CD4-positive, alpha-beta T cell treated with Interleukin-10 for 1 hour (primary cell): ENCODE measurements at places on chromosomes 11 and 22.

- peak; percentile 38 for DNase-seq
Measured at GRCh38 chr11:104897891-104898684, at the start of gene CASP12. CASP12 (minus strand) TSS chr11:104898460.

DNA sequence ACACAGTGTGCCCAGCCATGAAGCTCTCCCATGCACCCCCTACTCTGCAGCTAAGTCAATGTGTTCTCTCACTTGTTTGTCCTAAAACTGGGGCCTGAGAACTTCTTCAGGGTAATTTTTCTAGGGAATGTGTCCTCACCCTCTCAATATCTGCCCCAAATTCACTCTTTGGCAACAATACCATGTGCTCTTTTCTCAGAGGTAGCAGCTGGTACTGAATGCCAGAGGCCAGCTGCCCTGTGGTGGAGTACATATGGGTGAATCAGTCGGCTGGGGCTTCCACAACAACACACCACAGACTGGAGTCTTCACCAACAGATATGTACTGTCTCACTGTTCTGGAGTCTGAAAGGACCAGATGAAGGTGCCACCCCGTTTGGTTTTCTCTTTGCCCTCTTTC, 97.7 kb upstream of the TOP3B start:
- no peak for DNase-seq

DNA sequence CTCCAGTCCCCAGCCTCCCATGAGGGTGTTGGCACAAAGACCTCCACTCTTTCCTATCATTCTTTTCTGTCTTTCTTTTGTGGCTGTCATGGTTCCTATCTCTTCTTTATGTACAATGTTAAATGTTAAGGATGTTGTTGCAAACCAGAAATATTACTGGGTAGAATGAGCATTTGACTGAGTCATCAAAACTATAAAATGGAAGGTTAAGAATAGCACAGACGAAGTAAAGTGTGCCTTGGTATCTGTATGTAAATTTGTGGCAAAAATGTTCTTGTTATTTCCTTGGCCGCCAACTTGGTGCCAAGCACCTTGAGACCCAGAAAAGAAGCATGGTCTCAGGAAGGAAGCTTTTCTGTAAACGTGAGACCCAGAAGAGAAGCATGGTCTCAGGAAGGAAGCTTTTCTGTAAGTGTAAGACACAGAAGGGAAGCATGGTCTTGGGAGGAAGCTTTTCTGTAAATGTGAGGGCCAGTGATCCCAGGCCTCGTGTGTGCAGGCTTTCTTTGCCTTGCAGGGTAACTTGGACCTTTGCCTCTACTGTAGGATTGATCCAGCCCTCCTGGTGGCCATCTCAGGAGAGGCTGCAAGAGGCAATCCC, 6.7 kb upstream of the PKP3 start:
- DNase-seq = no peak

DNA sequence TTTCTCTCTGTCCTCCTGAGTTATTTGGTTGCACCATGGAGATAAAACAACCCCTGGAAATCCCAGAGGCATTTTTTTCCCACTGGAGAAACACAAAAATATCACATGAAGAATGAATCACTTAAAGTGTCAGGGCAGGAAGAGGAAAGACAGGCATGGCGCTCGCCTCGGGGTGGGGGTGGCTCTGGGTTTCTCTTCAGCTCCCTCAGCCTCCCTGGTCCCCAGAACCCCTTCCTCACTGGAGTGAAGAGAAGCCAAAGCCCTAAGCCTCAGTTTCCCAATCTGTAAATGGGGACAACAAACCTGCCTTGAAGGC, 938 bp downstream of the SHISAL1 start:
- DNase-seq = no peak

- no peak for DNase-seq
Measured at GRCh38 chr11:33057284-33057683, 17.9 kb downstream of the TCP11L1 start.

- no peak for DNase-seq
Measured at GRCh38 chr11:107076832-107077231, 58.6 kb upstream of the GUCY1A2 start.

- DNase-seq = no peak
Measured at GRCh38 chr22:25002241-25002985, 49.9 kb downstream of the KIAA1671 start.

GRCh38 chr11:11735586-11735985, 106.2 kb upstream of the USP47 start:
- no peak for DNase-seq

GRCh38 chr11:12693479-12694182, 19.4 kb downstream of the TEAD1 start:
- no peak for DNase-seq

- no peak for DNase-seq
Measured at GRCh38 chr11:37087650-37088572, 489.9 kb upstream of the RAG2 start.

DNA sequence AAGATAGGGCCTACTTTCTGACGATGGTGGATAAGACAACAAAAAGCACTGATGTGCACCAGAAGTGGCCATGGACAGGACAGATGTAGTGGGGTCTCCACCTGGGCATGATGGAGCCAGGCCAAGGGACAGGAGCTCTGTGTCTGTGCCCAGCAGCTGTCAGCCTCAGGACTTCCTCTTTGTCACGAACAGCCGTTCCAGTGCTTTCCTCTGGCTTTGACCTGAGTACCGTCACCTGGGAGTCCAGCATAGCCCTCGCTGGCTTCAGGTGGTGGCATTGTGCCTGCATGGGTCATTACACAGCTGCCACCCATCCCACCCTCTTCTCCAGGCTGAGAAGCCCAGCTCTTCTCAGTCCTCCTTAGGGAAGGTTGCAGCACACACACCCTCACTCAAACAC, 137.8 kb downstream of the GRIK4 start:
- no peak for DNase-seq

DNA sequence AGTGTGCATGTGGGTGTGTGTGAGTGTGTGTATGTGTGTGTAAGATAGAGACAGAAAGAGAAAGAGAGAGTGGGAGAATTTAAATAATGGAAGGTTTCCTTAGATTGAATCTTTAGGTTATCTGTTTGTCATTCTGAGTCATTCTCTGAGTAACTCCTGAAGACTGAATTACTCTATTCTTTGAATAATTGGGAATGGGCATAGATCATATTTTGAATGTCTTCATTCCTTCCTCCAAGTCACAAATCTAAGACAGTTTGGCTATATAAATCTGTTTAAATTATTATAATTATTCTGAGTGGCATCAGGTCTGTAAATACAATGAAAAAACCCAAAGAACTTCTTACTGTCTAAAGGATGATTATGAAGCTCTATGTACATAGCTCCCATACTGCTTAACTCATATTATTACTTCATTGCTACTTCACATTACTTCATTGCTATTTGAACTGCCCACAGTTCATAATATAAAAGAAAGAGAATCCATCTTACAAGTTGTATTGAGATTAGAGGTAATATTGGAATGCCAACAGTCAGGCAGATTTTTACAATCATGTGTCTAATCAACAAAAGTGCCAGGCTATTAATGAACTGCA, 346.6 kb upstream of the CCDC179 start:
- no peak for DNase-seq

- no peak for DNase-seq
Measured at GRCh38 chr11:17550450-17551346, 3.6 kb downstream of the OTOG start.

DNA sequence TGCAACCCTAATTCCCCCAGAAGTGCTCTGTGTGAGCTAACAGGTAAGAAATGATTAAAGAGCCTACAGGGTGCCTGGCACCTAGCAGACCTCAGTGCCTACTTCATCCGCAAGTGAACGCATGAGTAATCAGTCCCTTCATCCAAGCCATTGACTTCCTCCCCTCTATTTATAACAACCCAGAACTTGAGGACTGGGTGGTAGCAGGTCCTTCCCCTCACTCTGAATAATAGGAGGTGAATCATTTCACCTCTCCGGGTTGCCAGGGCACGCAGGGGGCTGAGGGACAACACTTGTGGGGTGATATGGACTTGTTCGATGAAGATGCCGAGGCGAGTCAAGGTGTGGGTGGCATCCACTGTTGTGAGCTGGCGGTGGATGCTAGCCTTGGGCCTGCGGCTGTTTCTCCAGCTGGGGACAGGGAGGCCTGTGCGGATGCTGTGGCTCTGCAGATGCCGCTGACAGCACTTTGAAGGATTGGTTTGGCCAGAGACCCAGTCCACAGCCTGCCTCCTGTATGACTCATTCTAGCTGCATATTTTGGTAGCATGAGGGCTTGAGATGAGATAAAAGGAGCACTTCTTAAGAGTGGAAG, 11.7 kb upstream of the SORL1-AS1 start:
- DNase-seq = peak; percentile 68

- DNase-seq = no peak
Measured at GRCh38 chr22:40673017-40673416, 6.3 kb upstream of the MCHR1 start.

- DNase-seq = no peak
Measured at GRCh38 chr11:110367571-110367970, 62.2 kb upstream of the FDX1 start.

DNA sequence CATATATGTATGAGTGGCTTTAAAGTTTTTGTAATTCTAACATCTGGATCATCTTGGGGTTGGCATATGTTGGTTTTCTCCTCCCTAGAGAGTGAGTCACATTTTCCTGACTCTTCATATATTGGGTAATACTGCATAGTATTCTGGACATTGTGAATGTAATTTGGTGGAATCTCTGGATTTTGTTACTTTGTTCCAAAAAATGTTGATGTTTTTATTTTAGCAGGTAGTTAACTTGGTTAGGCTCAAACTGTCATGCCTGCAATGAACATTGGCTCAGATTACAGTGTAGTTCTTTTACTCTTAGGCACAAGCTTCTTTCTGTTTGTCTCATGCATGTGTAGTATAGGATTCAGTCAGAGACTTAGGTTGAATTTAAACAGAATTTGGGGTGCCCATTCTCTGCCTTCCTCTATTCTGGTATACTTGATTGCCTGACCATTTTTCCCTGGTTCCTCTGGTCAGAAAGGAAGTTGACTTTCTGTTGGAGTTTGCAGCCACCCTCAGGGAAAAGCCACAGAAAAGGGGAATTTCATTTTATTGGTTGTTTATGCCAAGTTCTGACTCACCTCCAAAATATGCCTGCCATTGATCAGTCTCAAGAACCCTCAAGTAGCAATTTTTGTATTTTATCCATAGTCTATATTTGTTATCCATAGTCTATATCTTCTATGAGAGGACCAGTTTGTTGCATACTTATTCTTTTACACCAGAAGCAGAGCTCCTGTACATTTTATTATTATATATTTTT, 151.7 kb downstream of the UVRAG start:
- no peak for DNase-seq

DNA sequence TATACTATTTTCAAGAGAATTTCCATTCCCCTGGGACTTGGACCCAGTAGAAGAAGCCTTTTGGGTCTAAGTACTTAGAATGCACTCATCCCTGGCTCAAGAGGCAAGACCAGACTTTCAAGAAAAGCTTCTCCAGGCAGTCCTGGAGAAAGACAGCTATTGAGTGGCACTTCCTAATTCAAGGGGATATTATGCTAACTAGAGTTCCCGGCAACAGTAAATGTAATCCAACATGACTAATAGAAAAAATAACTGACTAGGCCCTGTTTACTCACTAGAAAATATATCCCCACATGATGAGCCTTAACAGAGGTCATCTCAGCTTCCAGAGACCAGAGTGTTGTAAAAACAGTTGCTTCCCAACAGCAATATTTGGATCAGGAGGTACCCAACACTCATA, 47.2 kb upstream of the AKIP1 start:
- DNase-seq = no peak

GRCh38 chr22:22462813-22463567, 45.6 kb downstream of the ZNF280B start:
- no peak for DNase-seq

- DNase-seq = no peak
Measured at GRCh38 chr11:14748090-14748489, 104.5 kb downstream of the PDE3B start.

- DNase-seq = no peak
Measured at GRCh38 chr11:59710136-59710847, 3.4 kb downstream of the OR10V1 start.

DNA sequence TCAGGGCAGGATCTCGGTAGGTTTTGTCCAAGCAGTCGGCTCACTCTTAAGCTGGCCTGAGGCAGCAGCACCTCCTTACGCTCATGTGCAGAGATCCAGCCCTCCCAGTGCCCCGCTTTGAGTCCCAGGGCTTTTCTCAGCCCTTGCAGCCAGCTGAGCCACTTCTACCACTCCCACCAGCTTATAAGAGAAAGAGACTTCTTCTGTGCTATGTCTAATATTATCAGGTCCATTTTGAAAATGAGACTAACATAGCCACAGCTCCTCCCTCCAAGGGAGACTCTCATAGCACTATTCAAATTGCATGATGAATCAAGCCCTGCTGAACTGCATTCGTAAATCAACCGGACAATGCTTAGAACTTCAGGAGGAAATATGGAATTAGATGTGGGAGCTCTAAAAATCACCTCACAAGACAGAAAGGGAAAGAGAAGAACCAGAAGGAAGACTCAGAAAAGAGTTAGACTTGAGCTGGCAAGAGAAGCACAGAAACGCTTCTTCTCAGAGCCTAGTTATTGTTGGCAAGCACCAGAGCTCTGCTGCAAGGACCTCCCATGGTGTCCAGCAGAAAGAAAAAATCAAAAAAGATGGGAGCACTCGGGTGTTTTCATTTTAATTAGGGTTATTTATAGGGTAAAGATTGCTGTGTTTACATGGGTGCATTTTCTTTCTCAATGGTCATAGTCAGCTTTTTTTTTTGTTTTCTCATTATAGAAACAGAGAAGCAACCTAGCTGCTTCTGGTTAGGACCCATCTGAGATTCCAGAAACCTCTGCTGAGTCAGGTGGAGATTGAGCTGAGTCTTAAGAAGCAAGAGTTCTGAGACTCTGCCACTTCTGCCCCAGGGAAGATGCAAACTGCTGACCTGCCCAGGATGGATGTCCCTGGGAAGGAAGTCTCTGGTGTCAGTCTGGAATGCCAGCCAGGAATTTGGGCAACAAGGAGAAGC, 181.4 kb downstream of the ETS1 start:
- no peak for DNase-seq

DNA sequence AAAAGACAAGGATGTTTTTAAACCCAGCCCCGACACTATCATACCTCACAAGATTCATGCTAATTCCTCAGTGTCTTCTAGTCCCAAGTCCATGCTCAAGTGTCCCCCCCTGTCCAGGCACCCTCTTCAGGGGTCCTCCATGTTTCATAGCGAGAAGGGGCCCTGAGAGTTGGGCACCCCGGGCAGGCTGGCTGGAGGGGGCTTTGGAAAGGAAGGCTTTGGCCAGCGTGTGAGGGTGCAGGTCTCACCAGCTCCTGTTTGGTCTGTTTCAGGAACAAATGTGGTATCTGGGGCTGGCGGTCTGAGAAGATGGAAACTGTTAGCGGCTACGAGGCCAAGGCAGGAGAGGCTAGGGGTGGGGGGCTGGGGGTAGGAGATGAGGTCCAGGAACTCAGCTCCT, 4.5 kb upstream of the SSH3 start:
- DNase-seq = no peak

- DNase-seq = no peak
Measured at GRCh38 chr11:95084509-95084908, 5.1 kb upstream of the ENDOD1 start.

DNA sequence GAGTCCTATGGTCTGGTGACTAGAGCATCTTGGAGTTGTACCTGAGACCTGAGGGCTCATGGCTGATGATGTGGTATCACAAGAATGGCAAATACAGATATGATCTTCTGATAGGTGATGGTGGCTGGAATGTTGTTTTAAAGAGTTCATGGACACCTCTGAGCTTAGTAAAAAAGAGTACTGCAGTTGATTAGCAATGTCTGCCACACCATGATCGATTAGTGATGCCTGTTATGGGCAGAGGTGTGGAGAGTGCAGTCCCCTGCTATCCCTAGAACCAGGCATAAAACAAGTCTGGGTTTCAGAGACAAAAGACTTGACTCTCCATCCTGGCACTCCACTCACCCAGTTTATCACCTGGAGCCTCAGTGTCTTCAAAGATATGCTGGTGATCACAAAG, 1.4 kb upstream of the BATF2 start:
- DNase-seq = no peak
